ENCODE measurements at places on chromosomes 4 and X. TPM values are rescaled to one million over a fixed set of nuclear protein-coding genes. Genes with fewer than 3 reads are reported as not detected.

RS1 gene
- not detected for total RNA-seq

SSX7 gene
- not detected for total RNA-seq

DCAF8L2 gene
- total RNA-seq: not detected

SMIM31 gene
- not detected for total RNA-seq

S100G gene
- not detected for total RNA-seq

HS6ST2 gene
- total RNA-seq: 0.07 TPM

UGT2B10 gene
- not detected for total RNA-seq

XG gene
- 0.60 TPM for total RNA-seq

PCDH7 gene
- 19.7 TPM for total RNA-seq

HTR2C gene
- total RNA-seq: not detected

ATOH1 gene
- total RNA-seq: not detected

NPY1R gene
- 0.14 TPM for total RNA-seq

TMPRSS11B gene
- total RNA-seq: not detected

USP17L21 gene
- not detected for total RNA-seq

STX18 gene
- total RNA-seq: 24.6 TPM

DNASE1L1 gene
- 134 TPM for total RNA-seq

NHSL2 gene
- 21.2 TPM for total RNA-seq

NXF2B gene
- total RNA-seq: not detected

IL2 gene
- not detected for total RNA-seq

RAB39B gene
- total RNA-seq: 0.07 TPM

ANXA3 gene
- 292 TPM for total RNA-seq

TBC1D14 gene
- 33.6 TPM for total RNA-seq

CLNK gene
- not detected for total RNA-seq

LUZP4 gene
- not detected for total RNA-seq

BEX2 gene
- 0.67 TPM for total RNA-seq

CT45A2 gene
- total RNA-seq: not detected

ZCCHC12 gene
- 0.07 TPM for total RNA-seq

NDNF gene
- not detected for total RNA-seq

TMEM255A gene
- not detected for total RNA-seq

DUSP21 gene
- not detected for total RNA-seq

PLXNA3 gene
- total RNA-seq: 10.9 TPM

F8A3 gene
- total RNA-seq: 0.56 TPM

TIGD4 gene
- 0.04 TPM for total RNA-seq

Measured in pulmonary artery endothelial cell (primary cell).